ENCODE measurements at places on chromosomes 11 and 22.

- no peak for DNase-seq
Observed at GRCh38 chr11:18599739-18600230, at the start of gene MISFA. Gene MISFA, plus strand, starts transcription at chr11:18599789. Its CDS starts 140 bp downstream, at chr11:18599929.

DNA sequence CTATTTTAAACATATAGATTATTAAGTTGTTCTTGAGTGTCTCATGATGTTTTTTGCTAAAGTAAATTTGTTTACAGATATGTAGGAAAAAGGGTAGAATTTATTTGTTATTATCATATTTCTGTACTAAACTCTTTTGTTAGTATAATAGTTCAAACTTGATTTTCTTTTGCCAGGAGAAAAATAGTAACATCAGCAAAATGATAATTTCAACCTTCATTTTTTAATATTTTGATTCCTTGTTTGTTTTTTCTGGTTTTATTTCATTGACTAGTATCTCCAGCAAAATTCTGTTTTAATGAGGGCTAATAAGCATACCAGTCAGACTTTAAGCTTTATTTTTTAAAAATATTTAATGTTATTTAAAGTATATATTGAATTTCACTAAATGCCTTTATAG is 4.0 kb downstream of the OR1S1 start:
- no peak for DNase-seq

DNA sequence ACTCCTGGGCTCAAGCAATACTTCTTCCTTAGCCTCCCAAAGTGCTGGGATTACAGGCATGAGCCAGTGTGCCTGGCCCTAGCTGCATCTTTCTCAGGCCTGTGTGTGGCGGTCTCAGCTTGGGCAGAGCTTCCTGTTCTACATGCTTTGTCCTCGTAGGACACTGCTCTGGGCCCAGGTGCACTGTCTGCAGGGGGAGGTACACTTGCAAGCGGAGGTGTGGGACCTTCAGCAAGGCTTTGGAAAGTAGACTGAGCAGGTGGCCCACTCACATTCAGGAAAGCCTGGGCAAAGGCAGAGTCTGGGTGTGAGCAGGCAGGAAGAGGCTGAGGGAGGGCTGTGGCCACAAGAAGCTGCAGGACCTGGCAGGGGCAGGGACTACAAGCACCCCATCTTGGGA is 33.6 kb upstream of the SUSD2 start:
- DNase-seq: no peak

DNA sequence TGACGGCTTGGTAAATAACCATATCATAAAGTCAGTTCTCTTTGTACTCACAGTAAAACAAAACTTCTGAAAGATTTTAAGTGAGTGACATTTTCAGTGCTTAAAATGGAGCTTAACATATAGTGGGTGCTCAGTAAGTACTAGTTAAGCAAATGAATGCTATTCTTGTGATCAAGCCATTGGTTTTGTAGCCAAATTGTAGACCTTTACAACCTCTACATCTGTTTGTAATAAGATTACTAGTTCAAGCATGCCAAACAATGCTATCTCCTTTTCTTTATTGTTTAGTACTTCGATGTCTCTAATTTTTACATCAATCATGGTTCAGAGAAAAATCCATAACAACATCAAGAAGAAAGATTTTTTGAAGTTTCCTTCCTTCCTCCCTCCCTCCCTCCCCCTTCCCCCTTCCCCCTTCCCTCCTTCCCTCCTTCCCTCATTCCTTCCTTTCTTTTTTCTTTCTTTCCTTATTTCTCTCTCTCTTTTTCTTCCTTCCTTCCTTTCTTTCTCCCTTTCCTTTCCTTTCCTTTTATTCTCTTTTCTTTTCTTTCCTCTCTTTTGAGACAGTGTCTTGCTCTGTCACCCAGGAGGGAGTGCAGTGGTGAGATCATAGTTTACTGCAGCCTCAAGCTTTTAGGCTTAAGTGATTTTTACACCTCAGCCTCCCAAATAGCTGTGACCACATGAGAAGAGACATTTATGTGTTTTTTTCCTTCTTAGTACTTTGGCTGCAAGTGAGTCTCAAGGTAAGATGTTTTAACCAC is 5.7 kb upstream of the OR51B4 start:
- DNase-seq: no peak

- peak; percentile 38 for DNase-seq
Observed at GRCh38 chr22:28917747-28918549, 34.6 kb downstream of the ZNRF3 start.

- DNase-seq: no peak
Observed at GRCh38 chr22:29517215-29517908, 36.2 kb downstream of the THOC5 start.

- no peak for DNase-seq
Observed at GRCh38 chr11:46701078-46701654, 335 bp downstream of the ZNF408 start.

GRCh38 chr11:11217929-11218628 is 135.0 kb downstream of the CSNK2A3 start:
- DNase-seq: no peak

GRCh38 chr11:35539256-35539655 is 13.8 kb upstream of the PAMR1 start:
- DNase-seq: peak; percentile 60

DNA sequence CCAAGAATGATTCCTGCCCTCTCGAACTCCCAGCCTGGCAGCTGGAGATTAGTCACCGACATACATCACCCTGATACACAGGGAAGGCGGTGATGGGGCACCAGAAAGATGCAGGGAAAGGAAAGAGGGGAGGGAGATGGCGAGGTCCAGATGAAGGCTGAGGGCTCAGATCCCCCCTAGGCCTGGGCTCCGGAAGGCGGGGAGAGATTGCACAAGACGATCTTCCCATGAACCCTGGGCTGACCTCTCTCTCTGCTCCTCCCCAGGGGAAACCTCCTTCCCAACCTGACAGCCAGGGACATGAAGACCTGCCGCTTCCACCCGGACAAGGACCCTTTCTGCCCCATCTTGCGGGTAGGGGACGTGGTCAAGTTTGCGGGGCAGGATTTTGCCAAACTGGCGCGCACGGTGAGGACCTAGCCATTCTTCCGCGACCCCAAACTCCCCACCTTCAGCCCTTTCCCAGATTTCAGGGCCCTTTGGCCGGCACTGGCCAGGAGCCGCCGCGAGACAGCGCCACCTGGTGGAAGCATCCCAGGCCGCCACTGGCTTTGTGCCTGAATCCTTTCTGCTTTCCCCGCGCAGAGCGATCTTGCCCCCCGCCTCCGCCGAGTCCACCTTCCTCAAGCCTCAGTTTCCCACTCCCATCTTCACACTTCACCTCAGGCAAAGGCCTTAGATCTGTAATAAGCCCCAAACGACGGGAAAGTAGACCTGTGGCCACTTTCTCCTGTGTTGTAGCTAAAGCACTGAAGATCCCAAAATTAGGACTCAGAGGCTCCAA is 11.5 kb downstream of the P2RX3 start:
- peak; percentile 13 for DNase-seq

Data from fibroblast of skin of abdomen (primary cell).